Stimulated activated CD4-positive, alpha-beta T cell treated with anti-CD3 and anti-CD28 coated beads, Interleukin-1b, Interleukin-23, amount 100 ng/mL, for 4 hours (primary cell): ENCODE measurements at places on chromosomes 5 and 9.

DNA sequence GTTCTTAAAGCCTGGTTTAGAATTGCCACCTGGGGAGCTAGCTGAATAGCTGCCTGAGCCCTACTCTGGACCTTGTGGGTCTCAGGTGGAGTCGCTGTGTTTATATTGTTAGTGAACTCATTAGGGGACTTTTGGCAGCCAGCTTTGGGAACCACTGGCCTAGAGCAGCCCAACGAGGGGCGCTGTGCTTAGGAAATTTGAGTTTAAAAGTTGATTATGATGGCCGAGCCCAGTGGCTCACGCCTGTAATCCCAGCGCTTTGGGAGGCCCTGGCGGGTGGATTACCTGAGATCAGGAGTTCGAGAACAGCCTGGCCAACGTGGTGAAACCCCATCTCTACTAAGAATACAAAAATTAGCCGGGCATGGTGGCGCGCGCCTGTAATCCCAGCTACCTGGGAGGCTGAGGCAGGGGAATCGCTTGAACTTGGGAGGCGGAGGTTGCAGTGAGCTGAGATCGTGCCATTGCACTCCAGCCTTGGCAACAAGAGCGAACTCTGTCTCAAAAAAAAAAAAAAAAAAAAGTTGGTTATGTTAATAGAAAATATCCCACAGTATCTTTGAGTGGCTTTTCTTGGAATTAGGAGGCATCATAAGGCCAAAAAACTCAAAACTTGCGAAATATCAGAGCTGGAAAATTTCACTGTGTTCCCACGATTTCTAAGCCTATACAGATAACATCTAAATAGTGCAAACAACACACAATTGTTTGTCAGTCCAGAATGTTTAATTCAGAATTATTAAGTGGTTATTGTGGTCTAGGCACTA is 809 bp downstream of the MCCC2 start:
- no peak for DNase-seq

- no peak for DNase-seq
These were observed 368.9 kb downstream of the CDH9 start for GRCh38 chr5:26669523-26669922.

DNA sequence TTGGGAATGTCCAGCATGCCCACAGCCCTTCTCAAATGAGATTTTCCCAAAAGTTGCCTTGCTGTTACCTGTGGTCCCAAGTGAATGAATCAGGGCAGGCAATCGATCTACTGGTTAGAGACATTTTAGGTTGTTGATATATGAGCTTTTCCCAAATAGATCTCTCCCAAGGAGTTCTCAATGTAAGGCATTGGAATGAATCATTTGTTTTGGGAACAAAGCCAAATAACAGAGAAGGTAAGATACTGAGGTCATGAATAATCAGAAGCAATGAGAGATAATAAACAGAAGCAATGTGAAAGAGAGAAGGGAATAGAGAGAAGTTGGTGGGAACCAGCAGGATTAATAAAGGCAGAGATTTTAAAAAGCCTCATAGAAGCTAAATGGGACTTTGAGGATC is 93.6 kb upstream of the FER start:
- DNase-seq = no peak

DNA sequence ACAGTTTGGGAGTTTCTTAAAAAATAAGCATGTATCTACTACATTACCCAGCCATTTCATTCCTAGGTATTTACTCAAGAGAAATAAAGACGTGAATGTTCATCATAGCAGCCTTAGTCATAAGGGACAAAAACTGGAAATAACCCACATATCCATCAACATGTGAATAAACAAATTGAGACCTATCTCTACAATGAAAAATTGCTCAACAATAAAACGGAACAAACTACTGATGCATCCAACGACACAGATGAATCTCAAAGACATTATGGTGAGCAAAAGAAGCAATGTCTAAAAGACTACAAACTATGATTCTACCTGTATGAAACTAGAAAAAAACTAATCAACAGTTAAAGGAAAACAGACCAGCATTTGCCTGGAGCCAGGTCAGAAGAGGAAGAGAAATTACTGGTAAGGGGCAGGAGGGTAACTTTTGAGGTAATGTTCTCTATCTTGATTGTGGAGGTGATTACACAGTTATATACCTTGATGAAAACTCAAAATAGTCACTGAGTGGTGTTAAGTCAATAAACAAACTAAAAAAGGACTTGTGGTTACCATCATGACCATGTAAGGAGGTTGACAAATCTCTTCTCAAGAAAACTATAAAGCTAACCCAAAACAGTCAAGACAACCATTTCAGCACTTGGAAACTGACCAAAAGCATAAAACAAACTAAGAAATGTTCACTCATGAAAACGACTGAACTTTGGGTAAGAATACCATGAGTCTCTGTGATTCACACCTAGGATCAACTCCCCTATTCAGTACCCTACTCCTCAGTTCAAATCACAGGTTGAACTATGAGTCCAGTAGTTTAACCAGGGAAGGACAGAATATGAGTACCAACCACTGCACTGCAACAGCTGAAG is 10.4 kb downstream of the UIMC1 start:
- DNase-seq = no peak

- DNase-seq = peak; percentile 37
These were observed 3.0 kb upstream of the DNAJB5 start for GRCh38 chr9:34986540-34987047.

- DNase-seq = no peak
These were observed 12.0 kb downstream of the URM1 start for GRCh38 chr9:128383007-128383753.

DNA sequence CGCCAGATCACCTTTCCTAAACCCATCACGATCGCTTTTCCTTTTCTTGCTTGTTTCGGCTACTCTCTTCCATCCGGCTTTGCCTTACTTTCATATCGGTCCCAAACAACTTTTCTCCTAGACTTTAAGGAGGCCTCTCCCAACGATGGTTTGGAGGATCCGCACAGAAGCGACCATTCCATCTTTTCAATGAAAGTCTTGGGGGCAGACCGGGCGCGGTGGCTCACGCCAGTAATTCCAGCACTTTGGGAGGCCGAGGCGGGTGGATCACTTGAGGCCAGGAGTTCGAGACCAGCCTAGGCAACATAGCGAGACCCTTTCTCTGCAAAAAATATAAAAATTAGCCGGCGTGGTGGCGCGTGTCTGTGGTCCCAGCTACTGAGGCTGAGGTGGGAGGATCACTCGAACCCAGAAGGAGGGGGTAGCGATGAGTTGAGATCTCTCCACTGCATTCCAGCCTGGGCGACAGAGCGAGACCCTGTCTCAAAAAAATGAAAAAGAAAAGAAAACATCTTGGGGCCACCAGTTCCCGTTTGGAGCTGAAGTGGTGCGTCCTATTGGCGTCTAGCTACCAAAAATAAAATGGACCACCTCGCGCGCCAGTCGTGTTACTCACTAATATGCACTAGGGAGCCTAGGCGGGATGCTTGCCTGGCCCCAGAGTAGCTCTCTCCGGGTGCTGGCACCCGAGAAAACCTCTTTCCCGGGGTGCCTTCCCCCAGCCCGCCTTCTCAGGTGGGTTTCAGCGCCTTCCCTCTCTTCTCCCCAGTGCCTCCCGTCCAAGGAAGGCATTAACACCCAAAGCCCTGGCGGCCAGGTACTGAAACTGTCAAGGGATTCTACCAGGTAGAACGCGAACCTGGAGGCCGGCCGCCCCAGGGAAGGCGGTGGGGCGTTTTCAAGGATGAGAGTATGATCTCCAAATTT is 800 bp upstream of the AP3B1 start:
- peak; percentile 25 for DNase-seq

DNA sequence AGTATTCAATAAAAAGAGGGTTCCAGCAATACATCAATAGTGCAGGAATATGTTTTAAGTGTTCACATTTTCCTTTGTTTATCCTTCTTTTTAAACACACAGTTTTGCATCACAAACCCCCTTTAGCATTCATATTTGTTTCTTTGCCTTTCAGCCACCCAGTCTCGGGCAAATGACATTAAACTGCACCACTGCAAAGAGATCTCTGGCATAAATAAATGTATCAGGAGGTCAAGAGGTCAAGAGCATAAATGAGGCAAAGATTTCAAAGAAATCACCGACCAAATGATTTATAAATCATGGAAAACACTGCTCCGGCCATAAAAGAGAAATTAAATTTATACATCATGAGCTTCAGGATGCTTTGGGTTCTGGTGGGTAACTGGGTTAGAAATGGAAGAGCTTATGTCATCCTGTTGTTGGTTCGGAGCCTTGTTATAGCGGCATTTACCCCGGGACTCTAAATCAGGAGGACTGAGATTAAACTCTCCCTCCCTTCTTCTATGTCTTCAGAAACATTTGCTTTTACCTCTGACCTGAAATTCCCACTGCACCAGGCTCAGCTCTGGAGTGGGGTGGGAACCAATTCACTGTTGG is 449.6 kb upstream of the CLINT1 start:
- DNase-seq = no peak

GRCh38 chr5:54301849-54302248 is 8.5 kb downstream of the ARL15 start:
- DNase-seq = no peak

GRCh38 chr9:114718801-114719221 is 36.8 kb upstream of the TEX48 start:
- DNase-seq = peak; percentile 80
